ENCODE measurements at places on chromosomes 4 and X.

DNA sequence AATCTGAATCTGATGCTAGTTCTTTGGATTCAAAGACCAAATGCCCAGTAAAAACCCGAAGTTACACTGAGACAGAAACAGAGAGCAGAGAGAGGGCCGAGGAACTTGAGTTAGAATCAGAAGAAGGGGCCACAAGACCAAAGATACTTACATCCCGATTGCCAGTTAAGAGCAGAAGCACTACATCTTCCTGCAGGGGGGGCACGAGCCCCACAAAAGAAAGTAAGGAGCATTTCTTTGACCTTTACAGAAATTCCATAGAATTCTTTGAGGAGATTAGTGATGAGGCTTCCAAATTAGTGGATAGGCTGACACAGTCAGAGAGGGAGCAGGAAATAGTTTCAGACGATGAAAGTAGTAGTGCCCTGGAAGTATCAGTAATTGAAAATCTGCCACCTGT, 309.3 kb downstream of the ANK2 start:
- no peak for DNase-seq

- DNase-seq = no peak
These were observed 108.7 kb upstream of the TTC29 start for GRCh38 chr4:147054228-147054872.

DNA sequence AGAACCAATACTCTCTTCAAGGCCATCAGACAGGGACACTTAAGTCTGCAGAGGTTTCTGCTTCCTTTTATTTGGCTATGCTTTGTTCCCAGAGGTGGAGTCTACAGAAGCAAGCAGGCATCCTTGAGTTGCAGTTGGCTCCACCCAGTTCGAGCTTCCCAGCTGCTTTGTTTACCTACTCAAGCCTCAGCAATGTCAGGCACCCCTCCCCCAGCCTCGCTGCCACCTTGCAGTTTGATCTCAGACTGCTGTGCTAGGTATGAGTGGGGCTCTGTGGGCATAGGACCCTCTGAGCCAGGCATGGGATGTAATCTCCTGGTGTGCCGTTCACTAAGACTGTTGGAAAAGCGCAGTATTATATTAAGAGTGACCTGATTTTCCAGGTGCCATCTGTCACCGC, 12.6 kb upstream of the UGT2B15 start:
- DNase-seq = no peak

DNA sequence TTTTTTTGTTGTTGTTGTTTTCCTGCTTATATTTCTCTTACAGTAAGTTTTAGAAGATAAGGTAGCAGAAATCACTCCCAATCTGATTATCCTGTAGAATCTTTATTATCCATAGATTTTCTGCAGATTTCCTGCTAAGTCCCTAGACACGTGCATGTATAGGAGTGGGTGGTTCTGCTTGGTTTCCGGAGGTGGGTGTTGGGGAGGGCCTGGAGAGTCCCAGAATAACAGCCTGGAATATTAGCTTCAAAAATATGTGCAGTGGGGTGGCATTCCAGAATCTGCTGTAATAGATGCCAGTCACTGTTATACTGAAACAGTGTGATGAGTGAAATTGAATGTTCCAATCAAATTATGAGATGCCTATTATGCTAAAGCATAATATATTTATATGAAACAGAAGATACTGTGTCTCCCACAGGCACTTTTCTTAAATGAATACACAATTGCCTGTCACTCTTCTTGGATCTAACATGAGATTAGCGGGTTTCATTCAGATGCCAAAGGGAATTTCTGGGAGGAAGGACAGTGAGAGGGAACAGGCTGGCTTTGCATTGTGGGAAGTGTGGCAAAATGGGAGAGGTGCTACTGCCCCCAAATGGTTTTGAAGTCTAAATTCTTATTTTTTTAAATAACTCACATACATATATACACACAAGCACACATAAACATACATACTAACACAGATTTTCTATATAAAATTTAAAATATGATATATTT, 37.6 kb downstream of the C4orf50 start:
- no peak for DNase-seq

- no peak for DNase-seq
These were observed 16.0 kb upstream of the FGF16 start for GRCh38 chrX:77431227-77431626.

DNA sequence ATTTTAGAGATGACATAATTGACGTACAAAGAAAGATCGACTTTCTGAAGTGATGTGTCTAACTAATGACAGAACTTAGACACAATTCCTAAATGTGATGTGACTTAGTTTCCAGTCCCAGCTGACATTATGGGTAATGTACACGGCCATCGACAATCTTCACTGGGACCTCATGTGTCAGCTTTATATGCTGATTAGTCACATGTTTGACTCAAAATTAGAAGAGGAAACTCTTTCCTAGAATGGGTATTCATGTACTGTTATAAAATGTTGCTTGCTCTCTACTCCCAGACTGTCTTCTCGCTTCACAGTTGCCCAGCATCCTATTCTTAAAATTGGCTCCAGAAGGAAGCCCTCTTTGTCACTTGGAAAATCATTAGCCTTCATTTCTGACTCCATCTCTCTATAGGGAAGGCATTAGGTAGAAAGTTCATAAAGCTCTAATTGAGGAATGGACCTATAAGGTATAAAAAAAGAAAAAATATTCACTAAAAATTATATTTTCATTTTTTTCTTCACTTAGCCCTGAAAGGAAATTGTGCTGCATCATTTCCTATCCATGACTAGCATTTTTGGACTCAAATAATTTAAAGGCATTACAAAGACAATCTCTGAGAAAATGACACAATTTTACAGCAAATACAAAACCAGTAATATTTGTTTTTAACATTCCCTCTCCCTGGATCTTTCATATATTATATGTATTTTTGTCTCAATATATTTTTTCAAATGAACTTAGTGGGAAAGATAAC, 554.6 kb downstream of the INPP4B start:
- no peak for DNase-seq

GRCh38 chr4:52889354-52889753, 27.2 kb downstream of the RASL11B start:
- no peak for DNase-seq

DNA sequence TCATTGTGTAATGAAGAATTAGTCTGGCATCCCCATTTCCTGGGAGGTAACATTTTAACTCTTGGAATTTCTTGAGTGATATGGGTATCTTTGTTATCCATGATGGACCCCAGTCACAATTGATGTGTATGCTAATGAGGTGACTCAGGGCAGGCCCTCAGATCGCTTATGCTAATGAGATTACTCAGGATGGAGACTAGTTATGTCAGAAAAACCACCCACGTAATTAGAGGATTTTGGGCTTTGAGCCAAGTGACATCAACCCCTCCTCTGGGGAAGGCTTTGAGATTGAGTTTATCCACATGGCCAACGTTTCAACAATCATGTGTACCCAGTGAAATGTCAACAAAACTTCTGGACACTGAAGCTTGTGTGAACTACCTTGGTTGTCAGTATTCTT, 772.7 kb downstream of the STPG2 start:
- no peak for DNase-seq

GRCh38 chr4:2803624-2804448, 11.0 kb downstream of the SH3BP2 start:
- no peak for DNase-seq

DNA sequence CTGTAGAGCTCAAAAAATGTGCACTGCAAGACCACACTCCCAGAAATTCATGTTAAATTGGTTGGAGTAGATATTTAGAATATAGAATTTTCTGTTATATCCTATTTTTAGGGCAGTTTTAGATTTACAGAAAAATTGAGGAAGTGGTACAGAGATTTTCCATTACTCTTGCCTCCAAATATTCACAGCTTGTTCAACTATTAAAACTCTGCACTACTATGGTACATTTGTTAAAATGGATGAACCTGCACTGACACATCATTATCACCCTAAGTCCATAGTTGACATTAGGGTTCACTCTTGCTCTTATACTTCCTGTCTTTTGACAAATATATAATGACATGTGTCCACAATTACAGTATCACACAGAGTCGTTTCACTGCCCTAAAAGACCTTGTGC, 1724.5 kb downstream of the C4orf33 start:
- no peak for DNase-seq

GRCh38 chr4:72743078-72743477, 174.1 kb upstream of the ADAMTS3 start:
- DNase-seq = no peak

DNA sequence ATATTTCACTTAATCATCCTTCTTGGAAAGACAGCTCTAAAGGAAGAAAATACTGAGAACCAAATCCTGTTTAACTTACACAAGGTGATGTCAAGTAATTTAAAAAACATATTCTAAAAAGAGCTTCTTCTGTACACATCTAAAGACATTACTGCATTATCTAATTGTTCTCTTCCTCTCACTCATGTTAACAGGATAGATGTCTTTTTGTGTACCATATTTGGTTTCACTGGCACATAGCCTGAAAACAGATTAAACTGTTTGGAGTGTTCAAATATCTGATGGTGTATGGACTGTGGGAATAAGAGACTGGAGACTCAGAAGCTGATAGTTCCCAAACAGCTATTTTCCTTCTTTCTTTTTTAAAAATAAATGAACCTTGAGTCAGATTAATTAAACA, 213.3 kb upstream of the MAB21L2 start:
- DNase-seq = no peak

DNA sequence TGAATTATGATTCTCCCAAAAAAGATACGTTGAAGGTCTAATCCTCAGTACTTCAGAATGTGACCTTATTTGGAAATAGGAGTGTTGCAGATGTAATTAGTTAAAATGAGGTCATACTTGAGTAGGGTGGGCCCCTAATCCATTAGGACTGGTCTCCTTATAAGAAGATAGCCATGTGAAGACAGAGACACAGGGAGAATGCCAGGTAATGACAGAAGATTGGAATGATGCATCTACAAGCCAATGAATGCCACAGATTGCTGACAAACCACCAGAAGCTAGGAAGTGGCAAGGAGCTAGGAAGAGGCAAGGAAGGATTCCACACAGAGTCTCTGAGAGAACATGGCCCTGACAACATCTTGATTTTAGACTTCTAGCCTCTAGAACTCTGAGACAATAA, 7.4 kb upstream of the RPS6KA3 start:
- DNase-seq = no peak

DNA sequence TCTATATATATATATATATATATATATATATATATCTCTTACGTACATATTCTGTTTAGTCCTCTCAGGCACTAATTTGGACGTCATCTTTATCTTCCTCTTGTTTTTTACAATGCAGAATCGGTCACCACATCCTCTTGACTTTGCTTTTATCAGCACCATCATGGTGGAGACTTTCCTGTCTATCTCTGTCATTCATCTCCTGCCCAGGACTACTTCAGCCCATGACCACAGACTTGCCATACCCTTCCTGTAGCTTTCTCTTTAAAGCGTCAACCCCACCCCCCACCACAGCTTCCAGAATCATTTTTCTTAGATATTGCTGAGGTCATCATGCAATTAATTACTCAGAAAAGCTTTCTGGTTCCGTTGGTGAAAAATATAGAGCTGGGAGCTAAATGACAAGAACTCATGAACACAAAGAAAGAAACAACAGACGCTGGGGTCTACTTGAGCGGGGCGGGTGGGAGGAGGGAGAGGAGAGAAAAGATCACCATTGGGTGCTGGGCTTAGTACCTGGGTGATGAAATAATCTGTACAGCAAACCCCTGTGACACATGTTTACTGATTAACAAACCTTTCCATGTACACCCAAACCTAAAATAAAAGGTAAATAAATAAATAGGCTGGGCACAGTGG, 30.5 kb upstream of the PRKX start:
- peak; percentile 5 for DNase-seq

- no peak for DNase-seq
These were observed 5.1 kb downstream of the STARD8 start for GRCh38 chrX:68652326-68653170.

DNA sequence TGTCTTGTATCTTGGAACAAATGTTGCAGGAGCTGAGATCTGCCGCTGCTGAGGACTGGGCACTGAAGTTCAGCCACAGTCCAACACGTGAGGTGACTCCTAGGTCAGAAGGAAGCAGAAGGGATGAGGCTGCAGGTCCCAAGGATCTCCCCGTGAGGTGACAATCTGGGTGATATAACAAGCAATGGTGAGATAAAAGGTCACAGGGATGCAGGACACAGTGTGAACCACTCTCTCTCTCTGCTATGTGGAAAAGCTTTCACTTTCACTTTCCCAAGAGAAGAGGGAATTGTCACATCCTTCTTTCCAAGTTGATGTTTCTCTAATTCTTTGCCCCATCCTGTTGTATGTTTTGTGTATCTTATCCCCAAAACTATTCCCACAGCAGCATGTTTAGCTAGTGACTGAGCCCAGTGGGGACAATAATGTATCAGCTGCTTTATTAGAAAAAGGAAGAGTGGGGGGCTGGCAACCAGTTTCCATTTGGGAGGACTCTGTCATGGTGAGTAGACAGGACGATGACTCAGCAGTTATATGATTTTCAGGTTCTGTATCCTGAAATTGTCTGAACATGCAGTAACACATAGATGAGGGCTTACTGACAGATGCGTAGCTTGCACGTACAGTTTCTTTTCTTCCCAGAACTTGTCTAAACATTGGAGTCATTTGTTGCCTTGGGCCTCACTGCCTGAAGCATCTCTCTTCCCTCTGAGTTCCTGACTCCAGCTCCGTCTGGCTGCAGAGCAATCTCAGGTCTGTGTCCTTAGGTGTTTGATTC, 1415.8 kb upstream of the TENM3 start:
- no peak for DNase-seq

- no peak for DNase-seq
These were observed 71.4 kb upstream of the PSAPL1 start for GRCh38 chr4:7506119-7506518.

DNA sequence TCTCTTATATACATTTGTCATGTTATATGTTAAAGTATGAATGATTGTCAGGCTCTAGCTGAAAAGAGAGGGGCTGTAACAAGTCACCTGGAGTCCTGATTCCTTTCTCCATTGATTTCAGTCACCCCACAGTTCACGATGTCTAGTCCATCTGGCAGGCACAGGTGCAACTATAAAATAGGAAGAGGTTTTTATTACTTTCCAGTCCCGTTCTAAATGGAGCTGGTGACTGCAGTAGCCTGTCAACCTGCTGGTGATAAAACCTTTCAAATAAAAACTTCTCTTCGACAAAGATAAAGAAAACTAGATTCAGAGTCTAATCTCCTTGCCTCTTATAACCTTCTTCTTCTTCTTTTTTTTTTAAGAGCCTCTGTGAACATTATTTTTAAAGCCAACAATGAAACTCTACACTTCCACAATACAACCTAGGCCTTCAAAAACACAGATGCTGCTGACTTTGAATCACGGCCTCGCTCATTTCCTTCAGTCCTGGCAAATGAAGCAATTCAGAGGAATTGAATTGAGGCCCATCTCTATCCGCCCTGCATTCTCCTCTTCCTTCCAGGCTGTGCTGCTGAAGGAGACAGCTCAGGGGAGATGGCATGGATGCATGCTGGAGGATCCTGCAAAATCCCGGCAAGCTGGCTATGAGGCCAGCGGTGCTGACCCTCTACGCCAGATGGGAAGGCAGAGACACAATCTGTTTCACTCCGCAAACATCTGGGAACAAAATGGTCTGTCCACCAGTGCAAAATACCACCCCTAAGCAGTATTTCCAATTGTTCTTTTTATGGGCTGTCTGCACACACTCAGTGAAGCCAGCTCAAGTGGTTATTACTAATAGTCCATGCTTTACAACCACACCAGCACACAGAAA, 27.3 kb upstream of the CDKN2AIP start:
- no peak for DNase-seq

- DNase-seq = no peak
These were observed 45.3 kb downstream of the MMRN1 start for GRCh38 chr4:89939994-89940393.

- no peak for DNase-seq
These were observed 16.2 kb upstream of the SGMS2 start for GRCh38 chr4:107808572-107808971.

- DNase-seq = no peak
These were observed 264.0 kb upstream of the CT83 start for GRCh38 chrX:116726806-116727205.
